ENCODE measurements at places on chromosomes 11 and 22. TPM values are rescaled to one million over a fixed set of nuclear protein-coding genes. Genes with fewer than 3 reads are reported as not detected.

OR4D5 gene
- not detected for total RNA-seq

- DNase-seq = no peak
Measured at GRCh38 chr11:108032800-108033199, 24.1 kb downstream of the CUL5 start.

- no peak for DNase-seq
Measured at GRCh38 chr11:73361953-73362776, 14.0 kb upstream of the RELT start.

- DNase-seq = no peak
Measured at GRCh38 chr11:132802947-132803346, 729.4 kb downstream of the OPCML start.

SLC37A2 gene
- total RNA-seq = 10.3 TPM

ADM2 gene
- total RNA-seq = 0.39 TPM

CLCF1 gene
- total RNA-seq = 0.89 TPM

GRCh38 chr22:26669060-26669481 lies 11.7 kb downstream of the MIAT start:
- DNase-seq = no peak

GRCh38 chr11:33448461-33449130 lies 191.4 kb downstream of the HIPK3 start:
- DNase-seq = no peak

SCGB1D2 gene
- not detected for total RNA-seq

ROBO4 gene
- 9.7 TPM for total RNA-seq

- no peak for DNase-seq
Measured at GRCh38 chr11:45031912-45032519, 81.3 kb upstream of the TP53I11 start.

GRCh38 chr22:34812631-34813030 lies 253.3 kb upstream of the ISX start:
- no peak for DNase-seq

IRAG1 gene
- 3.4 TPM for total RNA-seq

CECR2 gene
- 2.8 TPM for total RNA-seq

FGF3 gene
- total RNA-seq = 0.30 TPM

DNA sequence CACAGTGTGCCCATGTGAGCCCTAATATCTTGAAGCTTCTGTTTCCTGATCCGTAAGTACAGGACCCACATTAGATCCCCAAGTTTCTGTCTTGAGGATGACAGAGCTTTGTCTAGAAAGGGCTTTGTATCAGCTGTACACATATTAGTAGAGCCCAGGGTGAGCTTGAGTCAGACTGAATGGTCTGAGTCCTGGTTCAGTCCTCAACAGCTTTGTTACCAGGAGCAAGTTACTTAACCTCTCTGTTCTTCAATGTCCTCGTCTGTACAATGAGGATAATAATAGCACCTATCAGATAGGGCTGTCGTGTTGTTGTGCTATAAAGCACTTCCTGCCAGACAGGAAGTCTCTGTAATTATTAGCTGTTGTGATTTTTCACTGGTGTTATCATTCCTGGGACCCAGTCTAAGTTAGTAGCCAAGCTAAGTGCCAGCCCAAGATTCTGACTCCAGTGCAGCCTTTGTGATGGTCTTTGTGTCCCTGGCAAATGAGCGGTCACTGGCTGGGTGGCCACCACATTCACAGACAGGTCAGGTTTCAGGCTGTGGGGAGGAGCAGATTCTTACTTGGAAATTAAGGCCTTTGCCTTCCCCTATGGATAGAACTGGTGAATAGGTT lies 6.8 kb downstream of the TOM1 start:
- no peak for DNase-seq

XPNPEP3 gene
- total RNA-seq = 7.9 TPM

SYT13 gene
- total RNA-seq = 0.30 TPM

DNA sequence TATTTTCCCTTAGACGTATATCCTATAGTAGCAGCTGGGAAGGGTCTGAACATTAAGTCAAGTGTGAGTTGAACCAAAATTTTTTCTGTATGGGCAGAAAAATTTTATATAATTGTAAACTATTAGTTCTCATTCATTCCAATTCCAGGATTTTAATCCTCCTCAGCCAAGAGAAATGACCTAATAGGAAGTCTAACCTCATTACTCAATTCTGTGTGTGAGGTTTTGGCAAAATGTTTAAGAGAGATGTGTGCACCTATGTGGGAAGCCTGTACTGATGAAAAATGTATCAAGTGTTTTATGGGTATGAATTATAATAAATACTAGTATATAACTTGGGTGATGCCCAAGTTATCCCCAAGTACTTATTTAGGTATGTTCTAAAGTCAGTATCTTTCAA lies 311.6 kb upstream of the PITPNB start:
- DNase-seq = peak; percentile 19

SAC3D1 gene
- total RNA-seq = 3.5 TPM

CENPM gene
- 8.4 TPM for total RNA-seq

OR56A1 gene
- total RNA-seq = not detected

SLCO2B1 gene
- total RNA-seq = 9.8 TPM

DNA sequence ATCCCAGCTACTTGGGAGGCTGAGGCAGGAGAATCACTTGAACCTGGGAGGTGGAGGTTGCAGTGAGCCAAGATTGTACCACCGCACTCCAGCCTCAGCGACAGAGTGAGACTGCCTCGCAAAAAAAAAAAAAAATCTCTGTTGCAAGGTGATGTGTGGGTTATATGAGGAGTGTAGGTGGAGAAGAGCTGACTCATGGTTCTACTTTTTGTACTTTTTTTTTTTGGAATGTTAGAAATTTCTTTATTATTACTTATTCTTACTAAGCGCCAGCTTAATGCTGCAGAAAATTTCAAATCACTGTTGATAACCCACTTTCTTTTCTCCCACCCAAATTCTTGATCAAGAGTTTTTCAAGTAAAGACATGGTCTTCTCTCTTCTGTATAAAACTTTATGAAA lies 29.6 kb upstream of the DNAJB13 start:
- DNase-seq = no peak

TEX12 gene
- total RNA-seq = 0.20 TPM

TRIM77 gene
- total RNA-seq = not detected

GRCh38 chr11:116773203-116774097 lies 663 bp upstream of the BUD13 start:
- DNase-seq = peak; percentile 51

DNA sequence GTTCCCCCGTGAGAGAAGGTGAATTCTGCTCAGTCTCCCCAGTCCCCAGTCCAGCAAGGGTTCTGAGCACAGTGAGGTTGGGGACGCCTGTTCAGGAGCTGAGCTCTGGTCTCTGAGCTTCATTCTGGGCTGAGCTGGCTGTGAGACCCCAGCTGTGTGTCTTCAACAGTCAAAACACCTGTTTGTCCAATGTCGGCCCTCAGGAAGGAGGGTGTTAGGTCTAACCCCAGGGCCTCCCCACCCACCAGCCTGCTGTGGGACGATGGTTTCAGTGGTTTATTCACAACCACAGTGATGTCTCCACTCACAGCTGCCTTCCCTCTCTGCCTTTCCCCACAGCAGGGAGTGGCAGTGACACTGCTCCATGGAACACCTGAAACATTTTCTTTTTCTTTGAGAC lies 1282.9 kb downstream of the TBC1D22A start:
- no peak for DNase-seq

GRCh38 chr11:28058333-28058732 lies 49.6 kb downstream of the KIF18A start:
- no peak for DNase-seq

GRCh38 chr22:46581538-46582244 lies 38.5 kb upstream of the GRAMD4 start:
- DNase-seq = no peak

GRCh38 chr22:45023431-45023830 lies 13.6 kb upstream of the PHF21B start:
- DNase-seq = no peak

MB gene
- 21.4 TPM for total RNA-seq

DNA sequence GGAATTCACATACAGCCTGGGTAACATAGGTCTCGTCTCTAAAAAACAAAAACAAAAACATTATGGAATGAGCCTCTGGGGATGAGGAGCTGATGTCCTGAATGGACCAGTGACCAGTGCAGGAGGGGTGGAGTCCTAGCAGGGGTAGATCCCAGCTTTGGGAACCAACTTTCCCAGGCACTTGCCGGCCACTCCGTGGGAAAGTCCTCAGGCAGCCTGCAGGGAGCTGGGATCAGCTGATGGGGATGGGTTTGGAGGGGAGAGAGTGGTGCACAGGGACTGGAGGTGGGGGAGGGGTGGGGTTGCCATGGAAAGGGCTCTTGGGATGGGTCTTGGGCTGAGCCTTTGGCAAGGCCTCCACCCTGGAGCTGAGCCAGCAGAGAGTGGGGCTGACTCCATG lies 19.1 kb downstream of the MGAT3 start:
- DNase-seq = no peak

DNA sequence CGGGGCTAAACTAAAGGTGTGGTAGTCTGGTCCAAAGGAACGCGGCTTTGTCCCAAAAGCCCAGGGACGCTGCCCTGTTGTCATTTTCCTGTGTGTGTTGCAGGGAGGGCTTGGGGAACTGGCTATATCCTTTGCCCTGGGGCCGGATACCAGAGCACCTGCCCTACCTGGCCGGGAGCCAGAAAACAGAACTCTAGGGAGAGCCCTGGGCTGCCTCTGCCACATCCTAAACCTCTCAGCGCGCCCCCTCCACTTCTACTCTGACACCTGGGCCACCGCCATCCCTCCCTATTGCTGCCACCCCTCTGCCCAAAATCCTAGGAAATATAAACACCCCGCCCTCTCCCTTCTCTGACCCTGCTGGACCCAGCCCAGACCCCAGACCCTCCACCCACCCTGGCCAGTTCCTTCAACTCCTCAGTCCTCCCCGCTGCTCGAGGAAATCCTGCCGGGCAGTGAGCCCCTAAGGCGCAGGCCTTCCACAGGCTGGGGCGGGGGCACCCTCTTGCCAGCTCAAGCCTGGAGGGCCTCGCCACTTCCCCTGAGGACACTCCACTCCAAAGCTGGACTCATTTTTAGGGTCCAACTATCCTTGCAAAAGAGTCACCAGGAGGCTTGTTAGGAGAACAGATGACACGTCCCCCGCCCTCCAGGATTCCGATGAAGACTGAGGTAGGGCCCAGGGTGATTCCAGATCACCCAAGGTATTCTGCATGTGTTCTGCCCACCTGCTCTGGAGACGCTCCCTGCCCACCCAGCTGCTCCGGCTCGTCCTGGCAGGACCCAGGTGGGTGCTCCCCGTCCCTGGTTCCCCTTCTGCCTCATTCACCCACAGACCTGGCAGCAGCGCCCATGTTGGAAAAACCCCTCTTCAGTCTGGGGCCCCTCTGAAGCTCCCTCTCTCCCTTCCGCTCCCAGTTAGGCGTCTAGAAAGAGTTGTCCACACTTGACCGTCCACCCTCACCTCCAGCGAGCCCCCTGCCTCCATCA lies 12.2 kb downstream of the KCTD17 start:
- DNase-seq = no peak

CREB3L1 gene
- 27.1 TPM for total RNA-seq

- no peak for DNase-seq
Measured at GRCh38 chr11:123702696-123703095, 38.8 kb downstream of the ZNF202 start.

POLD3 gene
- total RNA-seq = 16.4 TPM

GRCh38 chr11:15201586-15201985 lies 86.9 kb downstream of the INSC start:
- no peak for DNase-seq

- DNase-seq = no peak
Measured at GRCh38 chr22:26737262-26737661, 79.9 kb downstream of the MIAT start.

Measured in skin of body (tissue), 3 donors.